ENCODE measurements at places on chromosomes 11 and 22.

DNA sequence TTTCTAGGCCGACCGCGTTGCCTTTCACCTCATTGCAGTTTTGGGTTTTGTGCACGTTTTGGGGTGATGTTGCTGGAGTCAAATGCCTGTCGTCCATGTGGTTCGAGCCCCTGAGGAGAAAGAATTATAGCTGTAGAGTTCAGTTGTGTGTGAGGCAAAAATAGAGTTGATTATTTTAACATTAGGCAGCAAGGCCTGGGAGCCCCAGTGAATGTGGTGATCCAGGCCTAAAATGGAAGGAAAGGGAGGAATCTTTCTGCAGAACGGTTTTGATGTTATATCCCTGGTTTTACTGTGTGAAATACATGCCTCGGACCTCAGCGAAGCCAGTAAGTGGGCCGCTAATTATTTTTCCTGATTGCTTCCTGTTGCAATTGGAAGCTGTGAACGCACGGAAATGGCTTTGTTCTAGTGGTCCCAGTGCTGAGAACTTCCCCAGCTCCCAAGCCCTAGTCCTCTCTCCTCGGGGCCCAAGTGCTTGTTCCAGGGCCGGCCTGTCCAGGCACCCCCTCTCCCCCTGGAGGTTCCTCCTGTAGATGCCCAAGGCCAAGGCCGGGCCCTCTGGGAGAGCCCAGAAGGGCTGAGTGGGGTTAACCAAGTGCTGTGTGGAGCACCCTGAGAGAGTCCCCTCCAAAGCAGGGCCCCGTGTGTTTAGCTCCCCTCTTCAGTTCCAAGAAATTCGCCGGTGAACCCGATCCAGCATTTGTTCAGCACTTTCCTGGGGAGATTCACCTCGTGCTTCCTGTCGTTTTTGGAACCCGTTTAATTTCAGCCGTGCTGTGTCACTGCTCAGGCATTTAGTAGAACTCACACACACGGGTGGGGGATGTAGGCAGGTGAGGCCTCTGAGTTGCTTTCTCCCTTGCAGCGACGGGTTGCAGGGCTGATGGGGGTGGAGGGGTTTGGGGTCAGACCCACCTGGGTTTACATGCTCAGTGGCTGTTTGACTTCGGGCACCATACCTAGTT lies 2.1 kb downstream of the LRP5 start:
- DNase-seq = no peak

- no peak for DNase-seq
Observed at GRCh38 chr11:26027887-26028286, 304.0 kb upstream of the ANO3 start.

DNA sequence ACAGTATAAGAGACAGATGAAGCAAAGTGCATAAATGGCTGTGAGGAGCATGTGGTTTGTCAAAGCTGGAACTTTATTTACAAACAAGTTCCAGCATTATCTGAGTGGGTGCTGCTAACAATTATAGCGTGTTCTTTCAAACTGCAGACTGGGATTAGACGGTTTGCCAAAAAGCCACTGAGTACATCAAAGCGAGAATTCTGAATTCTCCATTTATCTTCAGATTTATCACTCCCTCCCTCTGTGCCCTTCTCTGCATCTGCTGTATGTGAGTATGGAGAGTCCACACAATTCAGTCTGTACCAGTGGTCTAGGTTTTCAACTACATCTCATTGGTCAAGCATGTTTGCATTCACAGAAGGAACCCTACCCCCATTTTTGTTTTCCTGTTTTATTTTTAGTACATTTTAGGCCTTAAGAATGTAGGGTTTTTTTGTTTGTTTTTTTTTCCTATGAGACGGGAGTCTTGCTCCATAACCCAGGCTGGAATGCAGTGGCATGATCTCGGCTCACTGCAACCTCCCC lies 18.1 kb upstream of the INCENP start:
- no peak for DNase-seq

- DNase-seq = no peak
Observed at GRCh38 chr22:48806227-48806781, 1021.4 kb downstream of the BRD1 start.

GRCh38 chr22:17980638-17981051 lies 43.7 kb downstream of the MICAL3 start:
- no peak for DNase-seq

GRCh38 chr11:12376259-12377081 lies 901 bp upstream of the PARVA start:
- DNase-seq = no peak

DNA sequence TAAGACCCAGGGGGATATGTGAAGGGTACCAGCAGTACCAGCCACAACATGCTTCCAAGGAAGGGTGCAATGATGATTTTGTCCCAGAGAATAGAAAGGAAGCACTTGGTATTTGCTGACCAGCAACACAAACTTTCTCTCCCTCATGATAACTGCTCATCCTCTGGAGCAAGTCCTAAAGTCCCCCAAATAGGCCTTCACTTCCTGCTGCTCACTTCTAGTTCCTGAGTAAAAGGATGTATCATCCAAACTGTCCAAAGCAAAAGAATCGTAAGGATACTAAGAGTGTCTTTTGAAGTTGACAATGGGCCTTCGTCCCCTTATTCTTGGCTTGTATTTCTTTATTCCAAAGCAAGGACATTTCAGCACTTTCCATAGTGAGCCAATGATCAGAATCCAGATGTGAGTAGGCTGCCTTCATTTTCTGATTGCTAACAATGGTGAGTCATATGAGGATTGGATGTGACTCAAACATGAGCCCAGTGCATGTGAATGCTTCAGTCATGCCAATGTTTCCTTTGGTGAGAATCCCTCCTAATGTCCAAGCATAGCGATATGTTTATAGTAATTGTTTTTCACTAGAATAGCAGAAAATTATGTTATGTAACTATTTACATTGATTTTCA lies 243.4 kb upstream of the POU2AF2 start:
- DNase-seq = no peak

- DNase-seq = no peak
Observed at GRCh38 chr11:57874981-57875380, 113.4 kb downstream of the CTNND1 start.

DNA sequence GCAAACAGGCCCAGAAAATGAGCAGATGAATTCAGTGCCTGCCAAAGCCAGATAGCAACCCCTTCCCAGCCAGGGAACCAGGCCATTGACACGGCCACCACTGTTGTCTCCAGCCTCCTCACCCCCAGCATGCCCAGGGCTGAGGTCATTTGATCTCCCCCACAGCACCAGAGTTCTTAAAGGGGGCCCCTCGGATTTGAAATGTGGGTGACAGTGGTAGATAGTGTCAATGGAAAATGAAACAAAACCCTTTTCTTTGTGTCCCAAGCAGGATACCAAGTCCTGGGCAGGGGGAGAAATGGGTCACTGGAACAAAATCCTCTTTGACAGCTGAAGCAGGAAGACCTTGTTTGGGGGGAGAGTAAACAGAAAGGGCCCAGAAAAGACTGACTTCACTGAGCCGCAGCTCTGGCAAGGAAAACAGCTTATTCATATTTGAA lies 14.3 kb upstream of the ACCSL start:
- DNase-seq = no peak

DNA sequence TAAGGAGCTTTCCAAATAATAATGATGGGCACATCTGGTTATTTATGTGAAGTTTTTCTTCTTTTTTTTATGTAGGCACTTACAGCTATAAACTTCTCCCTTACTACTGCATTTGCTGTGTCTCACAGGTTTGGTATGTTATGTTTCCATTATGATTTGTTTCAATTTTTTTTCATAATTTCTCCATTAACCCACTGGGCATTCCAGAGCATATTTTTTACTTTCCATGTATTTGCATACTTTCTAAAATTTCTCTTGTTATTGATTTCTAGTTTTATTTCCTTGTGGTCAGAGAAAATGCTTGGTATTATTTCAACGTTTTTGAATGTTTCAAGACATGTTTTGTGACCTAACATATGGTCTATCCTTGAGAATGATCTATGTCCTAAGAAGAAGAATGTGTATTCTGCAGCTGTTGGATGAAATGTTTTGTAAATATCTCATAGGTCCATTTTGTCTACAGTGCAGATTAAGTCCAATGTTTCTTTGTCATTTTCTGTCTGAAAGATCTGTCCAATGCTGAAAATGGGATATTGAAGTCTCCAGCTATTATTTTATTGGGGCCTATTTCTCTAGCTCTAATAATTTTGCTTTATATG lies 362.1 kb downstream of the DDX10 start:
- DNase-seq = no peak

DNA sequence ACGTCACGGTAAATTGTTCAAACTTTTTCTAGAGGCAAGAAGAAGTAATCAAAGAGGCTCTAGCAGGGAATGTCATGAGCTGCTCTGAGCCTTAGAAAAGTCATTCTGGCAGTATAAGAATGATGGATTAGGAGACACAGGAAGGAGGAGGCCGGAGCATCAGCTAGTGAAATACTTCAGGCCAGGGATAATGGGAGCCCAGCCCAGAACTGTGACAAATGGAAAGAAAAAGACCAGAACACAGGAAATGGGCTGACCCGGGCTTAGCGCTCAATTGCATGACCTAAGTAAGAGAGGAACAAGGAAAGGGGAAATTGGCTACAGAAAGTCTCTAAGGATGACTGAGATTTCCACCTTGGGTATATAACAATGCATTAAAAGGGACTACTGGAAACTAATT lies 108.6 kb downstream of the LARGE1 start:
- DNase-seq = no peak

- DNase-seq = no peak
Observed at GRCh38 chr11:123351375-123351774, 78.7 kb upstream of the GRAMD1B start.

GRCh38 chr11:116984186-116984585 lies 114.0 kb downstream of the SIK3 start:
- no peak for DNase-seq

- DNase-seq = no peak
Observed at GRCh38 chr22:41535244-41535643, 9.0 kb downstream of the POLR3H start.

- DNase-seq = no peak
Observed at GRCh38 chr11:122721201-122721963, 65.9 kb downstream of the UBASH3B start.

GRCh38 chr11:48017105-48017830 lies 36.9 kb downstream of the PTPRJ start:
- no peak for DNase-seq

- DNase-seq = no peak
Observed at GRCh38 chr11:123316003-123316402, 114.1 kb upstream of the GRAMD1B start.

DNA sequence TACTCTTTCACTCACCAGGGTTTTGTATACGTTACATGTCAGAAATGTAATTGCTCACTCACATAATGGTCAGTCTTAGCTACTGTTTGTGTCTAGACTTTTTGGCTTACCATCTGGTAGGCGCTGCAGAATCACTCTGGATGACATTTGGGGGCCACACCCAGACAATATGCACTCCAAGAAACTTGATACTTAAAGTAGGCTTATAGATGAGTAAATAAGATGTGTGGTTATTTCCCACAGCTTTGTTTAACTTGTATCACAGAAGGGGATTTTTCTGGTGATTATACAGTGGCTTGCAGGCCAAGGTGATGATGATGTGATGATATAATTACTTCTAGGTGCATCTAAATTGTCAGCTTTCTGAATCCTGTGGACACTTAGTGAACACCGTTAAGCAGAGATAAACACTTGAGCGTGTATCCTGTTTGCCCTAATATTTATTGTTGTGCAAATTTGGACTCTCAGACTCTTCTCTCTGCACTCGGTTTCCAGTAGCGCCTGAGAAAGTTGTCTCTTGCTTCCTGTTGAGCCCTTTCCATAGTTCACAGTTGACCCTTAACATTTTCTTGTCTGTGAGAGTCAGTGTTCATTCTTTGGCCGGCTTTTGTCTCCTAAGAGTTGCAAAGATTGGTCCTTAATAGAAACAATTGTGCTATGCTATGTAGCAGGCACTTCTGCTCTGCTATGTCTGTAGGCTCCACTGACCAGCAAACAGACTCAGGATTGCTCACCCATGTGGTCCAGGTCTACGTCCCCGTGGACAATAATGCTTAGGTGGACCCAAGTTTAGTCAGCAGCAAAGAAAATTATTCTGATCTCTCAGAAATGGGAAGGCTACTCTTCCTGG lies 89.3 kb downstream of the PRR5L start:
- DNase-seq = no peak

DNA sequence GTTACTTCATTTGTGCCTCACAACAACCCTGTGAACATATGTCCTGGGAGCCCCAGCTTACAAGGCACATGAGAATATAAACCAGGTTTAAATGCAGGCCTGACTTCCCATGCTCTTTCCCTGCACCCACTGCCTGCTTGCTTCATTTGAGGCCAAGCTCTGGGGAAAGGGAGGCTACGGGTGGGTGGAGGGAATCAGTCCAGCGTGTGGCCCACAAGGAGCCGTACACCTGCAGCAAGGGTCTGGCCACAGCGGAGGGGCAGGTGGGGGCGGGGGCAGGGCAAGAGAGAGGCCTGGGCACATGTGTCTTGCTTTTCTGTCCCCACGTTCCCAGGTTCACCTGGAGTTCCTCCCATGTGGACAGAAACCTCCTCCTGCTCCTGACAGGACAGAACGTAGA lies 26.2 kb downstream of the FAM83F start:
- DNase-seq = no peak

GRCh38 chr22:38317122-38317994 lies at the start of gene CSNK1E:
CSNK1E (minus strand) TSS chr22:38317433; CDS start chr22:38314157, 3,276 bp downstream.
- peak; percentile 52 for DNase-seq

DNA sequence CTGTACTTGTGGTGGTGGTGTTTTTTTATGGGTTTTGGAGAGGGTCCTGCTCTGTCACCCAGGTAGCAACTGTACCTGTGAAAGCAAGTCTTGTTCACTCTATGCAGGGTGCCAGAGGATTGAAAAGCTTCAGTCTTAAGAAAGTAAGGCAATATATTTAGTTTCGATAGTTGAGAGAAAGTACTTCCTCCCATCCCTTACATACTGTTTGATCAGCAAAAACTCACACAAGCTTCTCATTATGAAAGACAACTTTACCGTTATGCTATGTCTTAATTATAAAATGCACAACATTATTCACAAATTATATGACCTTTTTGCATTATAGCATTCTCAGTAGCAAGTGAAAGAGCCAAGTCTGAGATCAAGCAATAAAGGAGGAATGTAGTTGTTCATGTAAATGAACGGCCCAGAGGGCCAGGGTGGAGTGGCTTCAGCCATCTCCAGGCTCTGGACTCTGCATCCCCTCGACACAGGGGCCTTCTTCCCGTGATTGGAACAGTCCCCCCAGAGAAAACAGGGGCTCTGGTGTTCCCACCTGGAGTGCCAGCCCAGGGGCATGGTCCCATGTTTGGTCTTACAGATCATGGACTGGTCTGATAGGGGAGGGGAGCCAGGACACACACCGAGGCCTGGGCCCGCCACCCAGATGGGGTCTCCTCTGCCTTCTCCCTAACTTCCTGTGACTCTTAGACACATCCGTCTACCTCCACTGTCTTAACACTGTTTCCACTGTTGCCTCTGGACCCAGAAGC lies 38.7 kb upstream of the CTTN start:
- no peak for DNase-seq
